ENCODE measurements at places on chromosomes 6 and 20.

DNA sequence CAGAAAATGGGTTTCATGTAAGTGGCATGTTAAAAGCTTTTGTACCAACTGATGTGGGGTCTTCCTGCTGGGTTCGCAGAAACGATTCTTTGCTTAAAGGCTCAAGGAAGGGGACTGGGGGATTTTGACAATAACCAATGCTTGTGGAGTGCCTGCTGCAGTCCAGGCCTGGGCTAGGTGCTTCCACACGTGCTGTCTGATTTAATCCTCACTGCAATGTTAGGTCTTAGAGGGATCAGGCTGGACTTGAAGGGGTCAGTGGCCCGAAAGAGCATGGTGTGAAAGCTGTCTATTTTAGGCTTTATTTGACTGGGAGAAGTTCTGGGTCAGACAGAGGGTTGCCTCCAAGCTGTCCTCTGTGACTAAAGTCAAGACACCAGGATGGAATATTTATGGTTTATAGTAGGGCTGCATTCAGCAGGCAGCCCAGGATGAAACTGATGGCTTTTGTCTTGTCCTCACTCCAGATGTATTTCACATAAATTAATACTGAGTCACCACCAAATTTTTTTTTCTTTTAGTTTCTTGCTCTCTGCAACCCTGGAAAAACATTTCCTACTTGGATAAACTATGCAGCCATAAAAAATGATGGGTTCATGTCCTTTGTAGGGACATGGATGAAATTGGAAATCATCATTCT, 219.1 kb downstream of the ZMYND8 start:
- no peak for DNase-seq

DNA sequence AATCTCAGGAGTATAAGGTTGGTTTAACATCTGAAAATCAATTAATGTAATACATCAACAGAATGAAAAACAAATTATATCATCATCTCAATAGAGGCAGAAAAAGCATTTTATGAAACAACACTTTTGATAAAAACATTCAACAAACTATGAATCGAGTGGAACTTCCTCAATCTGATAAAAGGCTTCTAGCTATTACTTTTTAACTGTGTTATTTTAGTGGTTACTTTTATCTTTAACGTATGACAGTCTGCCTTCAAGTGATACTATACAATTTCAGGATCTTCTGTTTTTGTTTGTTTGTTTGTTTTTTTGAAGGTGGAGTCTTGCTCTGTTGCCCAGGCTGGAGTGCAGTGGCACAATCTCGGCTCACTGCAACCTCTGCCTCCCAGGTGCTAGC, 73.7 kb downstream of the ZFAND3 start:
- DNase-seq: no peak

GRCh38 chr20:33835615-33836172, 24.5 kb downstream of the CHMP4B start:
- no peak for DNase-seq

GRCh38 chr6:130765181-130765727, 62.0 kb upstream of the SMLR1 start:
- DNase-seq: no peak

DNA sequence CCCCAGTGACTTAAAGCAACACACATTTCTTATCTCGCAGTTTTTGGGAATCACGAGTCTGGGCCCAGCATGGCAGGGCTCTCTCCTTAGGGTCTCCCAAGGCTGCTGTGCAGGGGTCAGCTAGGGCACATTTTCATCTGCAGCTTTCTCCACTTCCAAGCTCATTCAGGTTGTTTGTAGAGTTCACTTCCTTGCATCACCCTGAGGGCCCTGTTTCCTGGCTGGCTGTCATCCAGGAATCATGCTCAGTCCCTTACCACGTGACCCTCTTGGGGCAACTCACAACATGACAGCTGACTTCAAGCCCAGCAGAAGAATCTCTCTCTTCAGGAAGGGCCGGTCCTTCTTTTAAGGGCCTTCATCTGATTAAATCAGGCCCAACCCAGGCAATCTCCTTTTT, 21.3 kb downstream of the SNAP25 start:
- DNase-seq: peak; percentile 25

GRCh38 chr6:12595161-12595811, 121.3 kb upstream of the PHACTR1 start:
- peak; percentile 73 for DNase-seq

DNA sequence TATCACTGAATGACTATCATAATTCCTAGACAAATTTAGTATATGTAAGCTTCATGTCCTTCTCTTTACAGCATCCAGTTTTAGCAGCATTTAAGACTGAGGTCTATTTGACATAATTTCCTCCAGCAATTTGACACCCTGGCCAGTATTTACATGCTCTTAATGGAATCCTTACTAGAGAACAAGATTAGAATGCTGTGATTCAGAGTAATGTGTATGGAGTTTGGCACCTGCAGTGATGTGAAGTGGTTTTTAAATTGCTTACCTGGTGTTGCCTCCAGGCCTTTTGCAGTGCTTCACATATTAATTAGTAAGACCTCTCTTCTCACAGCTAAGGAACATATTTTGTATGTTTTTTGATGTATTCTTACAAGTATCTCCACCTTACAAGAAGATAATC, 9.8 kb downstream of the NKX2-4 start:
- DNase-seq: no peak

DNA sequence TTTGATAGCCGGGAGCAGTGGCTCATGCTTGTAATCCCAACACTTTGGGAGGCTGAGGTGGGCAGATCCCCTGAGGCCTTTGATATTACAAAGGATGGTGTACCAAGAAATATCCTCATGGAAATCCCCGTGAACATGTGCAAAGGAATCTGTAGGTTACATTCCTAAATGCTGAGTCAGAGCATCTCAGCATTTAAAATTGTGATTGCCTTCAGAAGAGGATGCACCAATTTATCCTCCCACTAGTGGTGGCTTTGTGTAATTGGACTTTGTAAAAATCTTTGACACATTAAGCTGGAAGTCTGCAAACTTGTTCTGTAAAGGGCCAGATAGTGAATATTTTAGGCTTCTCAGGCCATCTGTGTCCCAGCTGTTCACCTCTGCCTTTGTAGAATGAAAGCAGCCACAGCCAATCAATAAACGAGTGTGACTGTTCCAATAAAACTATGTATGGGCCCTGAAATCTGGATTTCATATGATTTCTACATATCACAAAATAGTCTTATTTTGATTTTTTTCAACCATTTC, 11.8 kb downstream of the TMEM14B start:
- peak; percentile 65 for DNase-seq

GRCh38 chr6:167778497-167779128, 48.1 kb upstream of the AFDN start:
- DNase-seq: no peak

DNA sequence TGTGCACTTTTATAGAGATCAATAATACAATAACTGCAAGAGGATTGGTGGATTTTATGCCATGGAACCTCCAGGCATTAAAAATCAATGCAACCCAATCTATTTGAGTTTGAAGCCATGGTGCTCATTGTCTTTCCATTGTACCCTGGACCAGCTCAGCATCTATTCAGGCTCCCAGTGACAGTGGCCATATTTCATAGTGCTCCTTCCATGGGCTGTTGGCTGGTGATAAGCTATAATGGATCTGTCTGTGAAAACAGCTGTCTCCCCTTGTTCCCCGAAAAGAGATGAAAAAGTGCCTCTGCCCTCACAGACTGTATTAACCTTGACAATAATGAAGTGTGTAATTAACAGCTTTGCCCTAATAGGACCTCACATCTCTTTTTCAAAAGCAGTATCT, 74.3 kb downstream of the LAMP5 start:
- DNase-seq: no peak

GRCh38 chr6:85015396-85015990, 251.1 kb upstream of the TBX18 start:
- peak; percentile 20 for DNase-seq

- no peak for DNase-seq
These were observed 2.8 kb downstream of the POLH start for GRCh38 chr6:43578748-43579147.

DNA sequence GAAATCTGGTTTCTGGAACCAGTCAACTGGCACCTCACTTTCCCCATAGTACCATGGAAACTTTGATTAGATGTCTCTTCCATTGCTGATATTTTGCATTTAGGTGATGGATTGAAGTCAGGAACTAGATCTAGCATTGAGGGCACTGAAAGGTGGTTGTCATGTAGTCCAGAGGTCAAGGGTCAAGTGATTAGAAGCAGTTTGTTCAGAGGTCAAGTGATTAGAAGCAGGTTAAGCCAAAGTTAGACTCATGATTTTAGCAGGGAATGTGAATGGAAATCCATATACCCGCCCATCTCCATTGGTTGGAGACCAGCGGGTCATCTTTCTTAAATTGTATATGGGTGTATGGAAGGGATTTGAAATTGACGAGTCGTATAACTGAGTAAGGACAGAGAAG, 51.2 kb downstream of the CBFA2T2 start:
- DNase-seq: no peak

GRCh38 chr6:41901882-41902519, 6.8 kb upstream of the USP49 start:
- peak; percentile 70 for DNase-seq

DNA sequence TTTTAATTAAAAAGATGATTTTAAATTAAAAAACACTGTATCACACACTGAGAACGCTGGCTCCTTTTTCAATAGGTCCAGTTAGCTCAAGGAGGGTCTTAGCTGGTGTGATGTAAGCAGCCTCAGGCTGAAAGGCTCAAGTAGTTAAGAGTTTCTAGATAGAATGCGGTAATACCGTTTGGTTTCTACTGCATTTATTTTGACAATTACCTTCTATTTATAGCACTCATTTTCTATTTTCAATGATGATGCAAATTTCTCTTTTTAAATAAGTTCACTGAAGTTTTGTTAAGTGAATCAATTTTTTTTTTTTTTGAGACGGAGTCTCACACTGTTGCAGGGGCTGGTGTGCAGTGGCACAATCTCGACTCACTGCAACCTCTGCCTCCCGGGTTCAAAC, 87.1 kb downstream of the PREX1 start:
- no peak for DNase-seq

GRCh38 chr6:84740385-84740784, 24.0 kb downstream of the TBX18 start:
- no peak for DNase-seq

GRCh38 chr20:63252284-63252711, 2.0 kb downstream of the NKAIN4 start:
- DNase-seq: no peak

- DNase-seq: no peak
These were observed 12.9 kb upstream of the NKX2-2 start for GRCh38 chr20:21526776-21527175.

DNA sequence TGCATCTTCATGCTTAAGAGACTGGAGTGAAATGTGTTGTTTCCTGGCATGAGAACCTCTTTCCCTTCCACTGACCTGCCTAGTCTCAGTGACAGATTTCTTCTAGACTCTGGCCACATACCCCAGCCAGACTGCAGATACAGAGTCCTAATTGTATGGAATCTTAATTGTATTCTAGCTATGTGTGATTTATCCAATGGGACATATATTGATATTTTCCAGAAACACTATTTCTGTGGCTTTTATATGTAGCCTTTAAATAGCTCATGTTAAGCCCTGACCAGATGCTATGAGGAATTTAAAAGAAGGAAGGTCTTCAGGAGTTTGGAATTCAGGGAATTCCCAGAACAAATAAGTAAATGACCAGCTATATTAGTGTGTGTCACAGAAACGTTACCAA, 99.0 kb downstream of the FIG4 start:
- no peak for DNase-seq

GRCh38 chr6:169252505-169253189, 999 bp downstream of the THBS2 start:
- DNase-seq: no peak

GRCh38 chr20:9099372-9099771, 30.5 kb downstream of the PLCB4 start:
- DNase-seq: no peak

GRCh38 chr20:925516-925915, 9.4 kb upstream of the ANGPT4 start:
- no peak for DNase-seq

DNA sequence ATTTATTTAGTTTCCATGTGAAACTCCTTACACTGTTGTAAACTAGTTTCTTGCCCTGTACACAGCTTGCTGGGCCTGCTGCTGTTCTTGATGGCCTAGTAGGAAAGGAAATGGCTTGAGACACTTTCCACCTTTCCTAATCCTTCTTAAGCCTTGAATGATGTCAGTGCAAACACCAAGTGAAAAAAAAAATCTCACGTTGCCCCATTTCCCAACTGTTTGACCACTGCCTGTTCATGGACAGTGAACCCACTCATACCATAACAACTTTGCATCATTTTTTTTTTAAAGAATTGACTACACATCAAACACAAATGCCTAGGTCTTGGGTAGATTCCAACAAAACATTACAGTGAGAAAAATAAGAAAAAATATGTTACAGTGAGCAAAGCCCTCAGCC, 653.6 kb upstream of the FLRT3 start:
- no peak for DNase-seq

GRCh38 chr6:6785163-6785521, 196.6 kb downstream of the LY86 start:
- no peak for DNase-seq

GRCh38 chr20:34896086-34896621, 19.7 kb downstream of the ACSS2 start:
- DNase-seq: no peak

DNA sequence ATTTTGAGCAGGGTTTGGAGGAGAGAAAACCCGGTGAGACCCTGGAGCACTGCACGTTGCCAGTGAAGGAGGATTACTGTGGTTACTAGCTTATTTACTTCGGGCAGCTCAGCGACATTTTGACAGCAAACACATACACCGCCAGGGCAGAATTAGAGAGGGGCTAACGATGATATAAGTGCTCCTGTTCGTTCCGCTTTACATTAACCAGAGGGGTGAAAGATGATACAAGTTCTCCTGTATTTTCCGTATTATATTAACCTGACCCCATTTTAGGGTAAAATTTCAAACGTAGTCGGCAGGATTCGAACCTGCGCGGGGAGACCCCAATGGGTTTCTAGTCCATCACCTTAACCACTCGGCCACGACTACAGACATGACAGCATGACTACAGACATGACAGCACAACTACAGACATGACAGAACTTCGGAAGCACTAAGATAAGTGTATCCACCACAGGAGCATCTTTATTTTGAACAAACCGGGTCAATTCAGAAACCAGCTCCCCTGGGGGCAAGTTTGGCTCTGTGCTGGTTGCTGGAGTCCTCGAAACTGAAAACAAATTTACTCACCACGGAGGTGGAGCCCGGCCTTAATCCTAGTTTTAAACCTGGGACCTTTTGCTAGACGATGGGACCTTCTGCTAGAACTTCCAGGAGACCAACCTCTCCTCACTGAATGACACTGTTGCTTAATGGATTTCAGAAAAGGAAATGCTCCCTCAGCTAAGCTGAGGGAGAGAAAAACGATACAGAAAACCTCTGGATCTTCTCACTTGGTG, 80.4 kb upstream of the ZNF184 start:
- no peak for DNase-seq

GRCh38 chr6:99471638-99472037, 43.6 kb downstream of the USP45 start:
- DNase-seq: no peak

DNA sequence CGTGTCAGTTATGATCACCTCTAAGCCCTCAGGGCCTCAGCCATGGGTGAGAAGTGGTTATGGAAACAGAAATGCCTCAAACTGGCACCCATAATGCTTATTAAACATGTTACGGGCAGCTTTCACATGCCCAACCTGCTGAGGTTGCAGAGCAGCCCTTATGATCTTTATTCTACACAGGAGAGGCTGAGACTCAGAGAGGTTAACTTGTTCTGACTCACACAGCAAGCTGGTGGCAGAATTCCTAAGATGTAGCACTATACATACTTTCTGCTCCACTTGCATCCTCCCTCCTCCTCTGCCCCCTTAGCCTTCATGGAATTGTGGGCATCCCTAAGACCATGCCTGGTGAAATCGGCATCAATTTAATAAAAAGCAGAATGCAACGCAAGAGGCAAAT, 34.7 kb upstream of the IGF2R start:
- DNase-seq: no peak
